Activated CD8-positive, alpha-beta memory T cell treated with anti-CD3 and anti-CD28 coated beads for 48 hours (primary cell): ENCODE measurements at places on chromosomes 6 and 20.

DNA sequence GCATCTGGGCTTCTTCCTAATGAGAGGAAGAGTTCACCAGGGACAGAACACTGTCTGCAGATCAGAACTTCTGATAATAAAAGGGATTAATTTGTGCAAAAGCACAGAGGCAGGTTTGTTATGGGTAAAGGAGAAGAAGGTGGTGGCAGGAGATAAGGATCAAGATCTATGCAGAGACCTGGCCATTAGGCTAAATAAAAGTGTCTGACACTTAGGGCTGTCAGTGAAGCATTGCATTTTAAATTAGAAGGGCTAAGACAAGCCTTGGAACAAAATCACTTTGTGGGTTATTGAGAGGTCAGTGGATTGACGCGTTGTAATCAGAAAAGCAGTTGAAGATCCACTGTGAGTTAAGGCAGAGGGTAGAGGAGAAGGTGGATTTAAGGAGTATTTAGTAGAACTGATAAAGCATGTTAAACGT lies 76.8 kb downstream of the MAP3K4 start:
- DNase-seq = no peak

DNA sequence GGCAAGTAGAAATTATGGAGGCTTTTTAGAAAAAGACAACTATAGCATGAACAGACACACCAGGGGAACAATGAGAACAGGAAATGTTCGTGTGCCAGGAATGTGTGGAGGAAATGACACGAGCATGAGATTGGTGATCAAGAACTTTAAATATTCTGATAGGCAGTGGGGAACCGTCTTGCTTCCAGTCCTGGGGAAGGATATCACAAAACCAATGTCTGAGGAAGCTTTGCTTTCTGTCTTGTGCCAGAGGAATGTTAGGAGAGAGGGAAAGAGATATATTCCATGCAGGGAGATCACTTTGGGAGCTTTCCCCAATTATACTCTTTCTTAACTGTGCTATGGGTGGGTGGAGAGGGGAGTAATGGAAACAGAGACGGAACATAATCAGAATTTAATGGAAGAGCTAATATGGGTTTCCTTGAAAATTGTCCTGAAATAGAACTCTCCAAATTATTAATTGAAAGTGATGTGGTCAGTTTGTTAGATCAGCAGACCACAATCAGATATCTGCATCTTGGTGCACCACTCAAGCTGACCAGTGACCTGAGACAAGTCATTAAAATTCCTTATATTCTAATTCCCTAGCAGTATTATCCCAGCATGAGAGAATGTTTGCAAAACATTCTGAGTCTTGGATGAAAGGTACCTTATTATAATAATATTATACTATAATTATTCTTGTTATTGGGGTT lies 178.2 kb downstream of the SOX4 start:
- no peak for DNase-seq

GRCh38 chr6:16766836-16767745 lies 5.8 kb upstream of the ATXN1 start:
- no peak for DNase-seq

GRCh38 chr6:14540276-14540675 lies 422.7 kb downstream of the CD83 start:
- DNase-seq = no peak

- no peak for DNase-seq
Measured at GRCh38 chr6:150492941-150493340, 106.7 kb upstream of the PLEKHG1 start.

- DNase-seq = no peak
Measured at GRCh38 chr6:15387118-15387517, 141.2 kb downstream of the JARID2 start.

GRCh38 chr20:298776-299391 lies 1.5 kb downstream of the ZCCHC3 start:
- DNase-seq = no peak

GRCh38 chr6:1821513-1822183 lies 211.9 kb downstream of the FOXC1 start:
- DNase-seq = no peak

DNA sequence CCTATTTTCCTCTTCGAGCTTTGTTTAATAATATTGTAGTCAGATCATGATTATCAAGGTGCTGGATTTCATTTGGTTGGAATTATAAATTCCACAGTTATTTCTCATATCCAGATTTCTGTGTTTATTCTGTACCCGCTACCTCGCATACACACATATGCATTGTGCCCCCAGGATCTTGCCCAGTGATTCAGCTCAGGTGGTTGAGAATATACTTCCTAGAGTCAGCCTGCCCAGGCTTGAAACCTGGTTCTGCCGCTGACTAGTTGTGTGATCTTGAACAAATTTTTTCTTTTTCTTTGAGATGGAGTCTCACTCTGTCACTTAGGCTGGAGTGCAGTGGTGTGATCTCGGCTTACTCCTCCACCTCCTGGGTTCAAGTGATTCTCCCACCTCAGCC lies 14.7 kb downstream of the GINM1 start:
- DNase-seq = no peak

DNA sequence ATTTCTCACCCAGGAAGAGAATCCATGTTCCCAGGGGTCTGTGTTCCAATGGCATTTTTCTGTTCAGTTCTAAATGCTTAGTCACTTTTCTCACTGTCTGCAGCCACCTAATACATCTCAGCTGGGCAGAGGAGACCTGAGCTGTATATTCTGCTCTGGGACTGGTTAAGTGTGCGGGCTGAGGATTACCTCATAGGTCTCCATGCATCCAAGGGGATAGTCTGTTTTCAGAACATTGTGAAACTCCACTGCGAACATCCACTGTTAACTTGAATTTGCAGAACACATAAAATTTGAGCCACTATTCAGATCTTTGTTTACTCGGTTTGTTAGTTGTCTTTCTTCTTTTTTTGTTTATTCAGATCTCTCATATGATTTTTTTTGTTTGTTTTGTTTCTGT lies 947.1 kb downstream of the TFAP2A start:
- DNase-seq = no peak

DNA sequence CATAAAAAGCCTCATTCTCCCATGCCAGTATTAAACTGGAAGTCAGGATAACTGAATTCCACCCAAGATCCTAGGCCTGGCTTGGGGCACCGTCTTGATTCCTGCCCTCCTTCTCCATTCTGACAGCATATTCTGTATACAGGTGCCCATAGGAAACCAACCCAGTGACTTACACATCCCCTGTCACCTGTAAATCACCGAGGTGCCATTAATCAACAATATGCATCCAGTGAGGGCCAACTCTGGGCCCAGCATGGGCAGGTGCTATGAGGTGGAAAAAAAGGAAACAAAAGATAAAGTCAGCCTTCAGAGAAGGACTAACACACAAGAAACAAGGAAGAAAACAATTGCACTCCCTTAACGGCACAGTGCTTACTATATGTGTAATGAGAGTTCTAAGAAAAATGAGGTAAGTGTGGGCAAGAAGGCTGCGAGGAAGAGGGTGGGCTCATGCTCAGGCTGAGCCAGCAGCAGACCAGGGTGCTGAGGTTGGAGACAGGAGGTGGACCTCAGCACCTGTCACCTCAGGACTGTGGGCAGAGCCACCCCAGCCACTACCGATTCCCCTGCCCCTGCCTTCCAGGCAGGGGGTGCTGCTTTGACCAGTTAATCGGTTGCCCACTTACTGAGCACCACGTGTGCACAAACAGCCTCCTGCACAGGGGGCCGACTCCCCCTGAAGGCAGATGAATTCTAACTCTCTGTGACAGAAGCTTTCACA lies 105.9 kb downstream of the TRERF1 start:
- DNase-seq = no peak

DNA sequence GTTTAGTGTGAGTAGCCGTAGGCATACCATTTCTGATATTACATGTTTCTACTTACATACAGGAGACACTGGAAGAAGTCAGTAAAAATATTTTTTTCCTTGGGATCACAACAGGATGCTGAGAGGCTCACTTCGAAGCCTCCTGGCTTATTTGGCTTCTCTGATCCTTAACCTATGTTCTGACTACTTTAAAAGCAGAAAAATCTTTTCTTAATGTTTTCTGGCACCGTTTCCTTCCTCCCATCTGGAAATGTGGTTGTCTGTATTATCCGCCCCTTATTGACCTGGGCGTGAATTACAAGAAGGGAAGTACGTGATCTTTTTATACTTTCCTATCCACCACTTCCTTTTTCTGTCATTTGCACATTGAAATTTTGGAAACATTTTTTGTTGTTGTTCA lies 379.6 kb downstream of the COL12A1 start:
- DNase-seq = no peak

- no peak for DNase-seq
Measured at GRCh38 chr6:134152767-134153485, 100.5 kb upstream of the SLC2A12 start.

GRCh38 chr6:45728674-45729073 lies 287.0 kb downstream of the CLIC5 start:
- DNase-seq = no peak

DNA sequence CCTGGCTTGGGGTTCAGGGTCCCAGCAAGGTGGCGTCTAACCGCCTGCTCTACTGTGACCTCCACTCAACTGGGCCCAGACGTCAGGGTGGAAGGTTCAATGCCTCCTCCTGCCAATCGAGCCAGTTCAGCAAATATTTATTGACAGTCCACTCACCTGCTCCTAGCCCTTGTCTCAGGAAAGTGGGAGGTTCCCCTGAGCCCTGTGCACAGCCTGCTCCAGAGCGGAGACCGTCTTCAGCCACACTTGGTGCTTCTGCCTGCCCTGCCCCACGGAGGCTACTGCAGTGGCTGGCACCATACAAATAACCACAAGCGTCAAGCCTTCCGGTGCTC lies 6.1 kb downstream of the CCDC167 start:
- DNase-seq = no peak

GRCh38 chr20:4320291-4320690 lies 304.9 kb upstream of the RNF24 start:
- no peak for DNase-seq

DNA sequence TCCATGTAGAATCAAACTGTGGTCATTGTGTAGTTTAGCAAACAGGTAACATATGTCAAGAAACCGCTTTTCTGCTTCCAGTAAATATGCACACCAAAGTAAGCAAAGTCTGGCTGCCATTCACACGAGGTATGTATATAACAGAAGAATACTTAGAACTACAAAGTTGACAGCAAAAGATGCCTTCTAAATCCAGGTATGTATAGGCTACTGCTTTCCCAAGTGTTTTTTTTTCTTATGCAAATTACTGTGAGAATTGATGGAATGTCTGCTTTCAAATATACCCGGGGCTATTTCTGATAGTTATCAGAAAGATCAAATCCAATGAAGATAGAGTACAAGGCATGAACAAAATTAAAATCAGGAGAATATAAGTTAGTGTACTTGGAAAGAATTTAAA lies 229.2 kb downstream of the HACE1 start:
- no peak for DNase-seq

GRCh38 chr6:9463311-9463710 lies 951.6 kb downstream of the TFAP2A start:
- DNase-seq = no peak

GRCh38 chr6:149859368-149859767 lies 4.8 kb downstream of the LRP11 start:
- no peak for DNase-seq

GRCh38 chr6:39819676-39820075 lies 27.5 kb downstream of the DAAM2 start:
- no peak for DNase-seq

GRCh38 chr6:17628873-17629272 lies 28.8 kb downstream of the FAM8A1 start:
- no peak for DNase-seq

GRCh38 chr20:58675641-58676040 lies 17.0 kb upstream of the NPEPL1 start:
- no peak for DNase-seq

GRCh38 chr6:15712797-15713196 lies 50.0 kb upstream of the DTNBP1 start:
- no peak for DNase-seq

- no peak for DNase-seq
Measured at GRCh38 chr6:107867302-107867615, 43.1 kb upstream of the SCML4 start.

DNA sequence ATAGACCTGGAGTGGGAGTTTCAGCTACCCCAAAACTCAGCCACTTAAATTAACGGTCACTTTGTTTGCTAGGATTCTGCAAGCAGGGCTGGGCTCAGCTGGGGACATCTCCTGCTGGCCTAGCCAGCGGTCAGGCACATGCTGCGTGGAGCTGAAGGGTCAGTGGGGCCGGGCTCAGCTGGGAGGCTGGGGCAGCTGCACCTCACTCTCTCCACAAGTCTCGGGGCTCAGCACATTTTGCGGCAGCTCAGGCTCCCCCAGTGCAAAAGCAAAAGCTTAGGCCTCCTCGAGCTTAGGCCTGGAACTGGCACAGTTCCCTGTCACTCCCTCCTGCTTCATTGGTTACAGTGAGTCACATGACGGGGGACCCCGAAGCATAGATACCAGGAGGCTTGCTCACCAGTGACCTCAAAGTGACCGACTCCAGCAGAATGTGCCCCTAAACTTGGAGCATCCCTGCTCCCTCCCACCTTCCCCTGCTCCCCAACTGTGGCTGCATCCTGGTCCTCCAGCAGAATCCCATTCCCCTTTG lies 80.6 kb upstream of the CST7 start:
- DNase-seq = no peak

GRCh38 chr6:90406957-90407356 lies 110.3 kb upstream of the BACH2 start:
- DNase-seq = no peak

DNA sequence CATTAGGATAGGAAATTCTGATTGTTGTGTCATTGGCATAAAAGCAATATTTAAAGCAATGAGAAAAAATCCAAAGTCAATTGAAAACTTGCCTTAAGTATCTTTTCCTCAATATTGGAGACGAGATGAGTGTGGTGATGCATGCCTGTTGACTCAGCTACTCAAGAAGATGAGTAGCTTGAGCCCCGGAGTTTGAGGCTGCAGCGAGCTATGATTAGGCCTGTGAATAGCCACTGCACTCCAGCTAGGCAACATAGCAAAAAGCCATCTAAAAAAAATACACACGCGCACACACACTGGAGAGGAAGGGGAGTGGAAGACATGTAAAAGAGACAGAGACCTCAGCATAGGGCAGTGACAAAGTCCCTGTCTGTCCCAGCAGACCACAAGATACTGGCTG lies 9.7 kb upstream of the MARCKS start:
- no peak for DNase-seq

GRCh38 chr6:166618866-166619761 lies 7.9 kb downstream of the RPS6KA2 start:
- no peak for DNase-seq

DNA sequence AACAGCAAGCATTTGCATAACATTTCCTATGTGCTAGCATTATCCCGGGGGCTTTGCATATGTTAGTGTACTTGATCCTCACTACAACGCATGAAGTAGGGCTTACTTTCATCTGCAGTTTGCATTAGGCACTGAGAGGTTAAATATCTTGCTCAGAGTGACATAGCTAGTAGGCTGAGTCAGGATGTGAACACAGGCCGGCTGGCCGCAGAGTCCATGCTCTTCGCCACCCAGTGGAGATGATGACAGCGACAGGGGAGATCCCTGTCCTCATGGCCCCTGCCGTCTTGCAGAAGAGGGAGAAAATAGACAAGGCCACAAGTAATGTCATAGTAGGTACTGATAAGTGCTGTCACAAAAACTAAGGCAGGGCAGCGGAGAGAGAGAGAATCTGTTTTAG lies 46.9 kb downstream of the LYRM4 start:
- DNase-seq = no peak

GRCh38 chr6:106106276-106107042 lies 20.3 kb downstream of the PRDM1 start:
- no peak for DNase-seq

GRCh38 chr6:139303185-139303584 lies 11.4 kb upstream of the TXLNB start:
- DNase-seq = no peak

GRCh38 chr6:43454696-43455530 lies 435 bp downstream of the DLK2 start:
- DNase-seq = no peak

- no peak for DNase-seq
Measured at GRCh38 chr6:43016176-43016942, 2.3 kb downstream of the KLHDC3 start.
